ENCODE measurements at places on chromosomes 6 and 20.

GRCh38 chr6:158031381-158032353 is 50.0 kb downstream of the SYNJ2 start:
- peak; percentile 36 for DNase-seq

DNA sequence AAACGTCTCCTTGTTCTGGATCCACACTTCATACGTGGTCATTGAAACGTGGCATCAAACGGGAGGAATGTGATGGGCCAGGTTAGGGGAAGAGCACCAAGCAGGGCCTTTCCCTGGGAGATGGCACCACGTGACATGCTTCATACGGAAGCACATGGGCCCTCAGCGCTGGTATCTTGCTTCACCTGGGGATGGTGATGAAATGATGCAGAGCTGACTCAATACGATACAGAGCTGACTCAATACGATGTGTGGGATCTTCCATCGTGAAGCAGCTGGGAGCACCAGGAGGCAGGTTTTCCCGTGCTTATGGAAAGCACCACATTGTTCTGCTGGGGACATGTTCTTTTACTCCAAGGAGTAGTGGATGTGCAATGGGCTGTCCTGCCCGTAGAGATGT is 22.5 kb upstream of the TAGAP start:
- no peak for DNase-seq

GRCh38 chr6:108203189-108204112 is 37.6 kb downstream of the NR2E1 start:
- DNase-seq: no peak

- no peak for DNase-seq
These were observed 16.3 kb upstream of the ZDHHC14 start for GRCh38 chr6:157364705-157365104.

- no peak for DNase-seq
These were observed 102.4 kb downstream of the ARID1B start for GRCh38 chr6:156879591-156879990.

- no peak for DNase-seq
These were observed 312.7 kb upstream of the TBX18 start for GRCh38 chr6:85077098-85077497.

GRCh38 chr6:36464233-36464632 is 21.4 kb downstream of the KCTD20 start:
- no peak for DNase-seq

DNA sequence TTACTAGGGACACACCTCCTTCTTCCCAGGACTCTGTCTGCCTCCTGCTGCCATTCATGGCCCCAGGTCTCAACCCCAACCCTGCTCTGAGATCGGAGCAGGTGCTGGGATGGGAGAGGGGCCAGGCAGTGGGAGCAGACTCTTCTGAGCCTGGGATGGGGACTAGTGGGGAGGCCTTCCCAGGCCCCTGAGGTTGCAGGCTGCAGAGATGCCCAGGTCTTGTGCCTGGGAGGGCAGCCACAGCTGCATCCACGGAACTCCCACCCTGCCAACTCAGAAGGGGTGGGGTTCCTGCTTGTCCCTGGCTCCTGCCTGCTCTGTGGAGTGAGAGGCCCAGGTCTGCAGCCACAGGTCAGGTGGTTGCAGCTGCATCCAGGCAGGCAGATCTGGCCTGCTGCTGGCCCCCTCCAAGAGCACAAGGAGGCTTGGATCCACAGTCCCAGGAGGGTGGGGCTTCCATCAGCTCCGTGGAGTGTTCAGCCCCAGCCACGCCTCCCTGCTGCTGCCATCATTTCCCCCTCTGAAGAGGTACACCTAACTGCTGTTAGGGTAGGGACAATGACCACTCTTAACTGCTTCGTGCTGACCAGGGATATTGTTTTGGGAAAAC is 2.9 kb upstream of the SLC22A1 start:
- no peak for DNase-seq

GRCh38 chr6:73565767-73566485 is 45.1 kb upstream of the EEF1A1 start:
- no peak for DNase-seq

DNA sequence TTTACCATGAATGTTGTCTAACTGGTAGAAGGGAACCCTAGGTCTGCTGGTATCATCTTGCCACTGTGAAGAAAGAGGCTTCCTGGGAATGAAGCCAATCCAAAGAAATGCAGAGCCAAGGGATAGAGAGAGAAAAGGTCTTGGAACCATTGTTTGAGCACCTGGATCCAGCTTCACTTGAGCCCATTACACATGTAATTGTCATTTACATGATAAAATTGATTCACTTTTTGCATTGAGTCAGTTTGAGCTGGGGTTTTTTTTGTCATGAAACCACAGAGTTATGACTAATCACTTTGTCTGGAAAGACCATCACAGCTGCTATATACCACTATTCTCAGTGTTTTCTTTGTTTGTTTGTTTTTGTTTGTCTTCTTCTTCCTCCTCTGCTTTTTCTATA is 112.3 kb downstream of the CBLN4 start:
- DNase-seq: no peak

GRCh38 chr20:8434326-8434876 is 302.3 kb downstream of the PLCB1 start:
- no peak for DNase-seq

DNA sequence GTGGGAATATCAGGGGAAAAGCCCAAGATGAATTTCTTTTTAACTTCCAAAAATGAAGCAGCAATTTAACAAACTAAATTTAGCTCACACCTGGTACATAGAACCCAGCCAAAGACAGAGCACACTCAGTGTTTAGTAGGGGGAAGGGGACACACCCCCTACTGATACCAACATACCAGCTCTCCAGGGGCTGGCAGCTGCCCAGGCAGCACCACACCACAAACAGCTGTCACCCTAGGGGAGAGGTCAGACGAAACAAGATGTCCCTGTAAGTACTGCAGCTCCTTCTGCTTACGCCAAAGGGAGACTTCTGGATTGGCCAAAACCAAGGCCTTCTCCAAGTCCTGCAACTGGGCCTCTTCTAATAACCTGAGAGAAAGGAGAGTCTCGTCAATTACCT is 26.0 kb downstream of the MDN1 start:
- no peak for DNase-seq

GRCh38 chr6:122404444-122404843 is 5.0 kb downstream of the HSF2 start:
- DNase-seq: no peak
